ENCODE measurements at places on chromosomes 3 and 15.

- no peak for DNase-seq
Observed at GRCh38 chr3:103056542-103056941, 621.7 kb downstream of the ZPLD1 start.

GRCh38 chr15:67548236-67548852 lies 5.8 kb downstream of the MAP2K5 start:
- DNase-seq: peak; percentile 84

DNA sequence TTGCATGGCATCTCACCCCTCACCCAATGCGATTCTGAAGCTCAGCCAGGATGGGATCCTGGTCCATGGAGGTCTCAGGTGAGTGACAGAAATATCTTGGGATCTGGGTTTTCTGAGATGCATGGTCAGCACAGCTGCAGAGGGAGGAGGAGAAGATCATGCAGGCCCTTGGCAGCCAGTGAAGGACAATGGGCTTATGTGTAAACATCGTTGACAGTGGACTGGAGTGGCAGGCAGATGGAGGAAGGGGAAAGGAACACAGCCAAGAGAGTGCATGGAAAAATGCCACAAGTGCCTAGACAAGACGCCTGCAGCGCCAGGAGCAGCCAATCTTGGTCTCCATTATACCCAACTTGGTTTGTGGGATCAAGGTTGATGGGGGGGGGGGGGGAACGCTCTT lies 347.9 kb downstream of the MCTP2 start:
- DNase-seq: no peak

DNA sequence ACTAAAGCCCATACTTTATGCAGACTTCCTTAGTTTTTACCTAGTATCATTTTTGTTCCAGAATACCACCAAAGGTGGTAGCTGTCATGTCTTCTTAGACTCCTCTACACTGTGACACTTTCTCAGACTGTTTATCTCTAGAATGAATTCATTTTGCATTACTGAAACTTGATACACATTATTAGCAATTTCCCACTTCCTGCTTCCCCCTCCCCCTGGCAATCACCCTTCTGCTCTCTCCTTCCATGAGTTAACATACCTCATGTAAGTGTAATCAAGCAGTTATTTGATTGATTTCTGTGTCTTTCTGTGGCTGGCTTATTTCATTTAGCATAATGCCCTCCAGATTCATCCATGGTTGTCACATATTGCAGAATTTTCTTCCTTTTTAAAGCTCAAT lies 204.9 kb downstream of the STAG1 start:
- no peak for DNase-seq

DNA sequence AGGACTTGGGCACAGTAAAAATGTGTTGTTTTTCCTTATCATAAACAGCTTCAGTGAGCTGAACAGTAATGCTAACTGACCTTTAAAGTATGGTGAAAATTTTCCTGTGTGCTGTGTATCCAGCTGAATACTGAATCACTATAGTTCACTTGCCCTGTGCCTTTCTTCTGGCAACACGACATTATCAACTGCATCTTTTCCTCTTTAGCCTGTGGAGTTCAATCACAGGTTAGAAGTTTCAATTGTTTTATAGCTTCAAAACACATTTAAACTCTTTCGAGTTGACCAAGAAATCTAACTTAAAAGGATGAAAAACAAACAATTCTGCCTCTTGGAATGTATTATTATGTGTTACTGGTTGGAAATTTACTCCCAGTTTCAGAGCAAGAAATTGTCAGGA lies 1120.7 kb upstream of the ALCAM start:
- no peak for DNase-seq

DNA sequence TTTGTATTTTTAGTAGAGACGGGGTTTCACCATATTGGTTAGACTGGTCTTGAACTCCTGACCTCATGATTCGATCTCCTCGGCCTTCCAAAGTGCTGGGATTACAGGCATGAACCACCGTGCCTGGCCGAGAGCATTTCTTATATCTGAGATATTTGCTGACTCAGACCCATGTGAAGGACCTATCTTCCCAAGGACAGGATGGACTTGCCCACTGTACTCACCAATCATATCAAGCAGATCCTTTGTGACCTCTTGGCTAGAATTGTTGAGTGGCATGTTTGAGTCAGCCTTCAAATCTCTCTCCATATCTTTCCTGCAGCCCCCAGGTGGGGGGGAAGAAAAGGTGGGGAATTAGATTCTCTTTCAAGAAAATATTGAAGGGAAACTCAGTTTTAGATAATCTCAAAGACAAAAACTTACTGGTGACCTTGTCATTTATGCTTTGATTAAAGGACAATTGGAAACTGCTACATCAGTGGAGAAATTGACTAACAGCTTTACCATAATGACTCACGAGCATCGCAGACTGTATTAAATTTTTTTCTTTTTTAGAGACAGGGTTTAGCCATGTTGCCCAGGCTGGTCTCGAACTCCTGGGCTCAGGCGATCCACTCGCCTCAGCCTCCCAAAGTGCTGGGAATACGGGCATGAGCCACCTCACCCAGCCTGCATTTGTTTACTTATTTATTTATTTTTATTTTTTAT lies 3.1 kb downstream of the C3orf62 start:
- no peak for DNase-seq

DNA sequence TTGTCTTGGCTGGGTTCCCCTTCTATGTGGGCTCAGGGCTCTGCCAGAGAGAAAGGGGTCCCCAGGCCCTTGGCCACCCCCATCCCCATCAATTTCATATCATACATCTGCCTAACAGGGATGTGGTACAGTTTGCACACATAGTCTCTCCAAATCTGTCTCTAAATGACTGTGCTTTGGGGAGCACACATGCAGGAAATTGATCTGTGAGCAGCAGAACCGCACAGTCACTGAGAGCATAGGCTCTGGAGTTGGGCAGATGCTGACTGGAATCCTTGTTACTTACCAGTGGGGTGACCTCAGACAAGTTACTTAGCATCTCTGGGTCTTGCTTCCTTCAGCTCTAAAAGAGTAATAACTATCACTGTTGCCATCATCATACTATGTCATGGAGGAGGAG lies 273.9 kb downstream of the ABHD5 start:
- DNase-seq: no peak

All from GM23248 (cell line).